A172 (cell line): ENCODE measurements at places on chromosomes 11 and 22.

- no peak for DNase-seq
These were observed 670 bp downstream of the SC5D start for GRCh38 chr11:121293288-121293594.

DNA sequence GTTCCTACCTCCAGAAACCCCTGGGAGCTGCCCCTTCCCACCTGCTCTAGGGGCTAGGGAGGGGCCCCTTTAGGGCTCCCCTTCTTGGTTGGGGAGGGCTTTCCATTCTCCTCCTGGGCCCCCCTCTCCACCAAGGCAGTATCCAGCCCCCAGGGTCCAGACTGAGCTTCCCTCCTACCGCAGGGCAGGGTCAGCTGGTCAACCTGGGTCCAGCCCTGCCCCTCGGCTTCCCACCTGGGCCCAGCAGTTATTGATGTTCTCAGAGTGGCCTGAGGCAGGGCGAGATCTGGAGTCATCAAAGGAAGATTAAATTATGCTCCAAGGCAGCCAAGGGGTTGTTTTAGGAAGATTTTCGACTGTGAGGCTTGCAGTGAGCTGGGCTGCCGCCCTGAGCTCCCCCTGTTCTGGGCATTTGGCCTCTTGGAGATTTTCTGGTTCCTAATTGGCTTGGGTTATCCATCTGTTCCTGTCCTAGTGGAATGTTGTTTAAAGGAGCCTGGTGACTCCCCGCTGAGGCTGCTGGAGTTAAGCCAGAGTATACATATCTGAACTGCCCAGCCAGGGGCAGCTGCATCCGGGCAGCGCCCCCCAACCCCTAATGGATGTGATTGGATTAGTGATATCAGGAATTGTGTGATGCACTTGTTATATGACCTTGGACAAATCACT is 1.8 kb upstream of the SLC22A8 start:
- DNase-seq: peak; percentile 49

- no peak for DNase-seq
These were observed 1.2 kb downstream of the SOX10 start for GRCh38 chr22:37982938-37983859.

DNA sequence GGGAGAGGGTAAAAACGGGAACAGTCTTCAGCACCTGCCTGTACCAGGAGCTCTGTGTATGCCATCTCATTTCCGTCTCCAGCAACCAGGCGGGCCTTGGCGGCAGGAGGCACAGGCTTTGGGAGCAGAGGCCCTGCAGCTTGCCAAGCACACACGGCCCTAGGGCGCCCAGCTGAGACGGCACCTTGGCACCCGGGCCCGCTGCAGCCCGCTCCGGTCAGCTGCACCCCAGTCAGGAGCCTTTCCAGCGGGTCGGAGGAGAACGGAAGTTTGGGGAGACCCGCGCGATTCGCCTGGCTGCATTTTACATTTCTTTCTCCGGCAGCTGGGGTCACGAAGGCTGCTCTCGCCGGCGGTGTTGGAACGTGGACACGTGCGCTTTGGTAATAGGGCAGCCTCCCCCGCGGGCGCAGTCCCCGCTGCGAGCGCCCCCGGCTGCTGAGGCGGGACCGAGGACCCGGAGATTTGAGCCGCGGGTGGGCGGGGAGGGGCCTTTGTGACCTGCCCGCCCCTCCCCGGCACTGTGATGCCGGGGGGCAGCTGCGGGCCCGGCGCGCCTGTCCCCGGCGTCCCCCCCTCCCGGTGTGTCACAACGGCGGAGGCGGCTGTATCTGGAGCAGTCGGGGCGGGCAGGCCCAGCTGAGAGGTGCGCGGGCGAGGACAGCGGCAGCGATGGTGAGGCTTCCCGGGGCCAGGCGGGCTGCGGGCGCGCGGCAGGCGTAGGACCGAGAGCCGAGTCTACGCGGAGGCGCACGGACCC is at the start of gene TUBA8:
TSS of gene TUBA8 (plus strand) at position 616 of the 760 bp plus-strand sequence. CDS start at position 673, 57 bp downstream.
- no peak for DNase-seq

- no peak for DNase-seq
These were observed 67.1 kb upstream of the TSPAN18 start for GRCh38 chr11:44659641-44660040.
